ENCODE measurements at places on chromosomes 7 and 10.

DNA sequence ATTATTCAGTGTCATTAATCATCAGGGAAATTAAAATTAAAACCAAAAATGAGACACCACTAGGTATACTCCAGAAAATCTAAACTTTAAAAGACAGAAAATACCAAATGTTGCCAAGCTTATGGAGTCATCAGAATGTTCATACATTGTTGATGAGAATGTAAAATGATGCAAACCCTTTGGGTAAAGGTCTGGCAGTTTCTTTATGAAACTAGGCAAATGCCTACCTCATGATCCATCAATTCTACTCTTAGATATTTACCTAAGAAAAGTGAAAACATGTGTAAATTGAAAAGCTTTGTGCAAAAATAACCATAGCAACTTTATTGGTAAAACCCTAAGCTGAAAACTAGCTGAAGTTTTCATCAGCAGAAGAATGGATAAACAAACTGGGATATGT is 329.5 kb upstream of the MEOX2 start:
- no peak for DNase-seq

GRCh38 chr10:69912589-69912988 is 110.9 kb downstream of the COL13A1 start:
- no peak for DNase-seq

- DNase-seq: no peak
These were observed 86.9 kb downstream of the SND1 start for GRCh38 chr7:127738859-127739258.

GRCh38 chr10:89134963-89135362 is 72.2 kb downstream of the CH25H start:
- no peak for DNase-seq

DNA sequence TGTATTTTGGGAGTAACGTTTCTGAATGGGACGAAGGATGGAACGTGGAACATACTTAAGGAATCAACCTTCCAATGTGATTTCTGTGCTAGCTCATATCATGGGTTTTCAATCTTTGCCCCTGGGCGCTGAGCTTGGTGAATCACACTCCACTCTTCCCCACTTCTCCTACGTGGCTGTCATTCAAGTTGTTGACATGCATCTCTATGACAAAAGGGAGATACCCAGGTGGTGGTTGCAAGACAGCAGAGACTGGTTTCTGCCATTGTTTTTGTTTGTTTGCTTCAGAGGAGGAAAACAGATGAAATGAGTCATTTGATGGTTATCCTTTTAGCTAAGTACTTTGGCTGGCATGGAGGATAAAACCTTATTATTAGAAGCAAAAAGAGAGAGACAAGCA is 573.9 kb downstream of the GATA3 start:
- no peak for DNase-seq

DNA sequence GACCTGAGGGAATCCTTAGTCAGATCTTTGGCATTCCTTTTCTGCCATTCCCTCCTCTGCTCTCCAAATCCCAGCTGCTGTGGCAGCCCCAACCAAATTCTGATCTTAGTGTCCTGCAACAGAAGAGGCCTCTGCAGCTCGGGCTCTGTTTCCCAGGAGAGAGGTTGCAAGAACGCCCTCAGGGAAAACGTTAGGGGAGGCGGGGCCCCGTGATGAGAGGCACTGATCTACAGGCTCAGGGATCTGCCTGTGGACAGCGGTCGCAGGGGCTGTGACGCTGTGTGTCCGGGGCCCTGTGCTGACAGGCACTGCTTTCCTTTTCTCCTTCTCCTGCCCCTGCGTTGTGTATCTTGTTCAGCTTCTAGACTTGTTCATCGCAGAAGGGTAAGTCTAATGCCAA is 57.3 kb upstream of the DPYSL4 start:
- no peak for DNase-seq

- DNase-seq: no peak
These were observed 58.5 kb upstream of the PIK3CG start for GRCh38 chr7:106806556-106806955.

GRCh38 chr7:7573701-7574100 is 7.0 kb downstream of the MIOS start:
- no peak for DNase-seq

DNA sequence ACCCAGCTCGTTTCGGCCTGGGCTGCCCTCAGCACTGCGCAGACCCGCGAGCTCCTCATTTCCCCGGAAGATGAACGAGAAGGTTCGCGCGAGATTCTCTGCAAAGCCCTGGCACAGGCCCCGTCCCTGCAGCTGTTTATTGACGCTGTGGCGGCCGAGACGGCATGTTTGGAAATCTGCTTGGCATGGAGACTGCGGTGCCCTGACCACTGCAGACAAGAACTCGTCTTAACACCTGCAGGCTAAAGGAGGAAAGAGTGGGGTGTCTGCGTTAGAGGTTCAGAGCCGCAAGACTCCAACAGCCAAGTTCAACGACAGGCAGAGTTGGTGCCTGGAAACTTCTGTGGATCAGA is 125.6 kb downstream of the DNAJB6 start:
- DNase-seq: no peak

DNA sequence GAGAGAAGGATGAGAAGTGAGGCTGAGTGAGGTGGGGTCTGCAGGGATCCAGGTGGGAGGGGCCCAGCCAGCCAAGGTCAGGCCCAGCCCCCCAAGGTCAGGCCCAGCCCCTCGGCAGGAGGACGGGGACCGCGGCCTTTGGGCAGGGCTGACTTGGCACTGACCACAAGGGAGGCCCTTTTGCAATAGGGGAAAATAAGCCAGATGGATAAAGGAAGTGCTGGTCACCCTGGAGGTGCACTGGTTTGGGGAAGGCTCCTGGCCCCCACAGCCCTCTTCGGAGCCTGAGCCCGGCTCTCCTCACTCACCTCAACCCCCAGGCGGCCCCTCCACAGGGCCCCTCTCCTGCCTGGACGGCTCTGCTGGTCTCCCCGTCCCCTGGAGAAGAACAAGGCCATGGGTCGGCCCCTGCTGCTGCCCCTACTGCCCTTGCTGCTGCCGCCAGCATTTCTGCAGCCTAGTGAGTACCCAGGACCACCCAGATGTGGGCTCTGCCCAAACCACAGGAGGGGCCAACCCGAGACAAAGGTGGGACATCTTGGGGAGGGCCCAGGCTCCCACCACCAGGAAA is at the start of gene PILRA:
Gene PILRA (plus strand): TSS at position 227 of the 571 bp plus-strand sequence. CDS start 170 bp downstream, at position 397.
- DNase-seq: no peak

DNA sequence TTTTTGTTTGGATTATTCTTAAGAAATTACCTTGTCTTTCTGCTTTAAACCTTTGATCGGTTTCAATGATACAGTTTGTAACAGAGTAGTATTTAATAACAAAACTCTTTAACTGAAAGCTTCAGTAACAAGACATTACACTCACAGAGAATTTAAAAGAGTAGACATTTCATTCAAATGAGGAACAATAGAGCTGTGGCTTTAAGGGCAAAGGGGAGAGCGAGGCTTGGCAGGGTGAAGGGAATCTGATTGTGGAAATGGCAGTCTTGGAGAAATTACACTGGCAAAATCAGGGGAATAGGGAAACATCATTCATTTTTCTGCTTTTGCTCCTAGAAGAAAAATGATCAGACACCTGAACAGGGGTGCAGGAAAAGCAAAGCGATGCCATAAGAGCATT is 5.1 kb upstream of the HIPK2 start:
- DNase-seq: no peak

DNA sequence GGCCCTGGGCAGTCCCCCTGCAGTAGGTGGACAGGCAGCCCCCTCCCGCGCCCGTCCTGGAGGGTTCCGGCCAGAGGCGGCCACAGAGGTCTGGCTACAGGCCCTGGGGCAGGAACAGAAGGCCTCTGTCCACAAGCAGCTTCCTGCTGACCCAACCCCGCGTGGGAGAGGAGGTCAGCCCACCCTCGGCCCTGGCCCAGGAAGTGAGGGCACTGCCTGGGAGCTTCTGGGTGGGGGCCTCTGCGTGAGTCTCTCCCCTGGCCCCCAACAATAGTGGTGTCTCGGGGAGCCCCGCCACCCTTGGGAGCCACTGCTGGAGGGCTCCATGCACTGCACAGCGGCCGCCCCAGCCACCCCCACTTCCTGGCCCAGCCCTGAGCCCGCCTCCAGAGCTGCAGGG is 4.7 kb downstream of the MICALL2 start:
- no peak for DNase-seq

- no peak for DNase-seq
These were observed 33.3 kb upstream of the NMT2 start for GRCh38 chr10:15201589-15202300.

DNA sequence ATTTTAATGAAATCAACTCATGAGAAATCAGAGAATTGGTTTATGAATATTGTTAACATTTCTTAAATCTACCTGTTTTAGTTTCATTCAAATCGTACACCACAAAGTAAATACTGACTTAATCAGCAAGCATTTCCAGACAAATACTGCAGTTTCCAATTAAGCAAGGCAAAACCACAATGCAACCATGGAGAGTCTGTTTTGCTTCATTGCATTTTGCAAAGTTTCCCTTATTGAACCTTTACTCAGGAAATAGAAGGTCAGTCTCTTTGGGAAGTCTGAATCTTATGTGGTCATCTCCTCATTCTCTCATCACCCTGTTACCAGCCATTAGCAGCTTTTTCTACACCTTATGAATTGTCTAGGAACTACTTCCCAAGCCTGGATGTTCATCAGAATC is 400.5 kb downstream of the IPMK start:
- no peak for DNase-seq

DNA sequence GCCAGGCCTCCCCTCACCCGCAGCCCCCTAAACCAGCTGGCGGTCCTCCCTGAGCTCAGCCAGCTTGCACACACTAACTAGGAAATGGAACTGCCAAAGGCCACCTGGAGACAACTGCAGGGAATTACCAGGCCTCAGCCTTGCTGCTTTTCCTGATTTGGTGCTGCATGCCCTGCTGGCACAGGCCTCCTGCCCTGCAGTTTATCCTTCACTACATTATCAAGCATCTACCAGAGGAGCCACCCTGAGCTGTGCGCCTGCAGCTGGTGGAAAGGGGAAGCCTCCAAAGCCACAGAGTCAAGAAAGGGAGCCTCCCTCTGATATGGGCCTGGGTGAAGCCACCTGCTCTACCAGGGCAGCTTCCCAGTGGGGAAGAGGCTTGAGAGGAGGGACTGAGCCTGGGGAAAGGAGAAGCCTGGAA is 139.8 kb downstream of the GRID1 start:
- DNase-seq: no peak

DNA sequence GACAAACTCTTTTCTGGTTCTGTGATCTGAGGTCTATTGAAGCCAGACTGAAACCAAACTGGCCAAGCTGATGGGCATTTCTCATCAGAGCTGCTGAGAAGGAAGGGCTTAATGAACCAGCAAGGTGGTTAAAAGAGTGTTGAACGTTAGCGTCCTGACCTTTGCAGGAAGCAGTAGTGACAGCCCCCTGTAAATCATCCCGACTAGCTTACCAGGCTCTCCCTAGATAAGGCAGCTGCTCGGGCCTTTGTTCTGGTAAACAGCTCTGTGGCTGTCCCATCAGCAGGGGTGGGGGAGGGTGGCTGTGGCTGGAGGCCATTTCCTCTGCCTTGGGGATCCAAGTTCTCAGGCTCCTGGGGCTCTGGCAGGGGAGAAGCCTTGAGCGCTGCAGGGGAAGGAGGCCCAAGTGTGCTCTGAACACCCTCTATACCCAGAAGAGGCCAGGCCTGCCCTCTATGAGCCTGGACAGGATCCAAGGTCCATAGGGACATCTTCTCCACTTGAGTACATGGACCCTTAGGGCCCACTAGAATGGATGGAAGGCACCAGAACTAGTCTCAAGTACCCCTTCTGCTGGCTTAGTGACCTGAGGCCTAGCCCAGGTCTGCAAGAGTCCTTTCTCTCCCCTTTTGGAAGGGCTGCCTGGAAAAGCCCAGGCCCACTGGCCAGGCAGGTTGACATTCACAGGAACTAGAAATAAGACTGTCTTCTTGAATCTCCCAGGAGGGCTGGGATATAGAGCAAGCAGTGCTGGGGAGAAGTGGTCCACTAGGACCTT is 134.6 kb downstream of the ARHGAP22 start:
- no peak for DNase-seq

GRCh38 chr7:68547799-68548198 is 1050.5 kb upstream of the AUTS2 start:
- no peak for DNase-seq

GRCh38 chr7:28005075-28005846 is 175.3 kb downstream of the JAZF1 start:
- DNase-seq: no peak

DNA sequence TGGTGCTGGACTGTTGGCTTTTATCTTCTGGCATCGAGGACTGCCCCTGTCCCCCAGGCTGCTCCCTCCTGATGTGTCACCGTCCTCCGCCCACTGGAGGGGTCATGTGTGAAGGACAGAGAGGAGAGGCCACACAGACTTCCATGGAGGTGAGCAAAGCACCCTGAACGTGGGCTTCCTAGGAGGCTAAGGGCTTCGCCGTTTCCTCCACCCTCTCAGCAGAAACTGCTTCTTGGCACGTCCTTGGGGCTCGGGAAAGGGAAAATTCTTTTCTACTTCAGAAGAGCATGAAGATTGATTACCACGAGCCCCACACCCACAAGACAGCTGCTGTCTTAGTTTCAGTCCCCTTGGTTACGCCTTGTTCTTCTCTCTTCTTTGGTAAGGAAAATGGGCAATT is 218.2 kb downstream of the CCDC3 start:
- no peak for DNase-seq
